ENCODE measurements at places on chromosomes 5 and 9.

DNA sequence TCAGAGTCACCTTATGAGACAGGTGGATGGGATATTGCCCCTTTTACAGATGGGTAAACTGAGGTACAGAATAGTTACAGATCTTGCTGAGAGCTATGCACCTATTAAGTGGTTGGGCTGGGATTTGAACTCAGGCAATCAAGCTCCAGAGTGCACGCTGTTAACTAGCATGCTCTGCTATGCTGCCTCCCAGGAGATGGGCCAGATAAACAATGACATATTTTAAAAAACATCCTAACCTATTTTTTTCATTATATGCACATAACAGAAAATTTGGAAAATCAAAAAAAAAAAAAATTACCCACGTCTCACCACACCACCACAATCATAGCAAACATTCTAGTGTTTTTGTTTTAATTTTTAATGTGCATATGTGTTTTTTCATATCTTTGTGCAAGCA, 123.4 kb upstream of the STC2 start:
- no peak for DNase-seq

- no peak for DNase-seq
Measured at GRCh38 chr5:131774652-131775367, 22.0 kb downstream of the FNIP1 start.

DNA sequence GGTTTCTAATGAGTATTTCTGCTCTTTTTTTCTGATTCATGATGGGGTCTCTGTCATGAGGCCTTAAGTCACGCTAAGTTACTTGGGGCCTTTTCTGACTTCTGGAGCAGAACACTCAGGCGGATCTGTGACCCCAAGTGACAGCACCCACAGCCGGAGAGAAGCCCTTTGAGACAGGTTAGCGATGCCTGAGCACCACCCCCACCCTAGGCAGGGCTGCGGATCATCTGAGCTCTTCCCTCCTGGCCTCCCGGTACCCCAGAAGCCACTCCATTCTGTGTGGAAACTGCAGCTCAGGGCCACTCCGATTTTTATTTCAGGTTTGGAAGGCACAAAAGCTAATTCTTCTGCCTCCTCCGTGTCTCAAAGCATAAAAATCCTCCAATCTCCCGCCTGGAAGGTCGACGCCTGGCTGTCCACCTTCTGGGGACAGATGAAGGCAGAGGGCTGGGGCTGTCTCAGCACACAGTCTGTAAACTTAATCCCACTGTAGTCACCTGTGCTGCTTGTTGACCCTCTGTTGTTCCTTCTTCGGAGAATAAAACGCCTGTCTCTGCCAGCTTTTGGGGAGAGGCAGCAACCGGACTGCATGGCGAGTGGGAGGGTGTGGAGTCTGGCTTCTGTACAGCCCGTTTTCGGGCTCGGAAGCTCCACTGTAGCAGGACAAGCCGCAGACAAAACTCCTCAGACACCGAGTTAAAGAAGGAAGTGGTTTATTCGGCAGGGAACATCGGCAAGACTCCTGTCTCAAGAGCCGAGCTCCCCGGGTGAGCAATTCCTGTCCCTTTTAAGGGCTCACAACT, 88.8 kb downstream of the SPRY4 start:
- no peak for DNase-seq

DNA sequence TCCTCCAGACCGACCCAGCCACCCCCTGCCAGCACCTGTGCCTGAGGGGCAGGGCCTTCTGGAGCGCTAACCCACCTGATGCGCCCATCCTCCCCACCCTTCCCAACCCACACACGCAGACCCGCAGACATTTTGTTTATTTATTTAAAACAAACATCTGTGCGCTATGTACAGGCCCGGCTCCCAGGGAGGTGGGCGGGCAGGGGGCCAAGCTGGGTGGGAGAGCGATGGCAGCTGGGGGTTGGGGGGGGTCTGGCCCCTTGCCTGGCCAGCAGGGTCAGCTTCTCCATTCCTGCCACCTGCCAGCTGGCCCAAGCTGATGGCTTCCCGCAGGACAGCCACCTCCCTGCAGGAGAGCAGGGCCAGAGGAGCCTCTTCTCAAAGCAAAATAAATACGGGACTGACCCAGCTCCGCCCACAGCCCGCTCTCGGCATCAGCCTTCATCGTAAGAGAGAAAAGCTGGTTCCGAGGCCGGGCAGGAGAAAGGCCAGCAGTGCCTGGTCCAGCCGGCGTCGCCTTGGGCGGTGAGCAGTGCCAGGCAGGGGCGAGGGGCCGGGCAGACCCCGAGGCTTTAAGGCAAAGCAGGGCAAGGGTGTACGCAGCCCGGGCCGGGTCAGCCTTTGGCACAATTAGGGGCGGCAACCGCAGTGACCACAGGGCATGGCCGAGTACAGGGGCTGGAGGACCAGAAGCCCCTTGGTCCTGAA, 10.9 kb upstream of the CLIC3 start:
- DNase-seq = no peak

DNA sequence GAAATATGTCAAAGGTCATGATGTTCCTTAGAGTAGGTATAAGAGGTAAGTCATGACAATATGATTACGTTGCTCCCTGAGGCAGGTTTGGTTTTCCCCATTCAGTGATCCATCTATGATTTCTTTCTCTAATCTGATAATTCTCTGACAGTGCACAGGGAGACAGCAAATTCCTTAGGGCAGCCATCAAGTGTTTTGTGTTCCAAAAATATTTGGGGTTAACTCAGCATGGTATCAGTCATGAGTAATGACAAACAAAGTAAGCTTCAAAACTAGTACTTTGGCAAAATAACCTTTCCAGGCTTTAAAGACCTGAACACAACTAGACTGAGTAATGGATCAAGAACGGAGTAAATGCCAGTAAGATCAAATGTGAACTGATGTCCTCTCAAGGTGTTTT, 55.3 kb upstream of the SPATA31E1 start:
- DNase-seq = no peak

DNA sequence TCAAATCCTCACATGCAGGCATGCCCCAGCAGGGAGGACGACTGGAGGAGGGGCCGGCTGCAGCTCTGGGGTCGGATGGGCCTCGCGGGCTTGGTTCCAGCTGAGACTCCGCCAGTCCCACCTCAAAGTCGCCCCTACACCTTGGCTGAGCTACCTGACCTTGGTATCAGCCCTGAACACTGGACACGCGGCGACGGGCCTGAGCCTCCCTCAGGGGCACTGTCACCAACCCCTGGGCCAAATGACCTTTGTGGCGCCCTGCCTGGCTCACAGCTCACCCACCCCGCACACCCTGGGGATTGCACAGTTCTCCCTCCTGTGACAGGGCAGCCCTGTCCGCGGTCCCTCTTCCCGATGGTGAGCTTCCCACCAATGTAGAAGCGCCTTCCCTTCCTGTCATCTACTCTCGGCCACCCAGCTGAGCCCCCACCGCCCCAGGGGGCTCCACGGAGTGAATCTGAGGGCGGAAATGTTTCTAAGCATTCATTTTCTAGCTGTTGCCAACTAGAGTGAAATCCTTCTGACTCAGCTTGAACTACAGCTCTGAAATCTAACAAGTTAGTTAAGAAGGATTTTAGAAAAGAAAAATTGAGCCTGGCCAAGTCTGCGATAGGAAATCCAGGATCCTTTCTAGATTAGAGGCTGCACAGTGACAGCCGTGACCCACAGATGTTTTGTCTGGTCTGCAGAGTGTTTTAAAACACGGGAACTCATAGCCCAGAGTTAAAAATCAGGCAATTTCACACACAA, 138.9 kb upstream of the PHYKPL start:
- no peak for DNase-seq

DNA sequence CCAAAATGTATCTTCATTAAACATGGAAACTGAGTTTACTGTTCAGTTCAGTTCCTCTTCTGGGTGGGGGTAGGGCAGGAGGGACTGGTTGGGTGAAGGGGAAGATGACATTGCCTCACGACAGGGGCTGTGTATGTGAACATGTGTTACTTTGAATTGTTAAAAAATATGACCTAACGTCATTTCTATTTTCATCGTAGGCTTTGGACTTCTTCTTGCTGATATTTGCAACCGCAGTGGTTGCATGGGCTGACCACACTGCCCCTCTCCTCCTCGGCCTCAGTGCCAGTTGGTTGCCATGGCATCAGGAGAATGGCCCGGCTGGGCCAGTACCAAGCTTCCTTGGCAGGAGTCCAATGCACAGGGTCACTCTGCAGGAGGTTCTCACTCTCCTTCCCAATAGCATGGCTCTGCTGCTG, 41.5 kb downstream of the HACD4 start:
- peak; percentile 98 for DNase-seq

GRCh38 chr9:16884952-16885513, 14.6 kb upstream of the BNC2 start:
- no peak for DNase-seq

GRCh38 chr9:36548454-36548853, 24.2 kb upstream of the MELK start:
- no peak for DNase-seq

- DNase-seq = no peak
Measured at GRCh38 chr9:5900622-5901021, 9.9 kb downstream of the MLANA start.

GRCh38 chr5:109345699-109346098, 64.1 kb downstream of the PJA2 start:
- no peak for DNase-seq

DNA sequence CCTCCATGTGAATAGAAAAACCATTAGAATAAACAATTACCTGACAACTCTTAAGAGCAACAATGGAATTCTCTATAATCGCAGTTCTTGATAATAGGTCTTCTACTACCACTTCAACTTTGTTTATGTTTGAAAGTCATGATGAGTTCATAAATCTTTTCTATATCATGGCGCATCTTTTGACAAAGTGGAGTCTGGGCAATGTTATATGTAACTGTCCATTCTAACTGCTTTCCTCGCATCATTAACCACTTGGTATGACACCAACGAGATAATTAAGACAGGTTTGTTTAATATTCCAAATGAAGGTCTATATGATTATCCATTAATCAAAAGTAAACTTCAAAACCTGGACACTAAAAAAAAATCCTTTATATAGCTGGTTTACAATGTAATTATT, 272.0 kb downstream of the DENND1A start:
- DNase-seq = no peak

GRCh38 chr9:114465906-114466900, 39.1 kb downstream of the WHRN start:
- no peak for DNase-seq

- DNase-seq = no peak
Measured at GRCh38 chr9:135590486-135591079, 29.0 kb downstream of the PAEP start.

- DNase-seq = no peak
Measured at GRCh38 chr9:132994410-132995120, 16.1 kb downstream of the GFI1B start.

GRCh38 chr9:91562416-91562815, 138.8 kb upstream of the NFIL3 start:
- DNase-seq = no peak

DNA sequence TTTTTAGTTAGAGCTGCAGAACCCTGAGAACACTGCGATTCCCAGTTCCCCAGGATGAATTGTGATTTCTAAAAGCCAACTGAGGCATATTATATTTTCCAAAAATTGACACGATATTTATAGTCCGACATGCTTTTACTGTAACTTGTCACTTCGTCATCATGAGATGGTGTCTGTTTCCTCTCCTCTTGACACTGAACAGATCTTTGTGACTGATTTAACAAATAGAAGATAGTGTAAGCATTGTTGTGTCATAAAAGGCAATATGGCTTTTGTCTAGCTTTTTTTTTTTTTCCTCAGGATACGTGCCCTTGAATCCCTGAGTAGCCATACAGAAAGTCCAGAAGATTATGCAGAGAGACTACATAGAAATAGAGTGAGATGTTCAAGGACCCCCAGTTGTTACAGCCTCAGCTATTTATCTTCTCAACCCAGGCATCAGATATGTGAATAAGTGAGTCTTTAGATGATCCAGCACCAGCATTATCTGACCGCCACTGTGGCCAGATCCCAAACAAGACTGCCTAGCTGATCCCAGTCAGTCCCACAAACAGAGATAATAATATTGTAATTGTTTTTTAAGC, 27.8 kb upstream of the CCL21 start:
- no peak for DNase-seq

- DNase-seq = no peak
Measured at GRCh38 chr5:133930061-133930812, 38.2 kb downstream of the C5orf15 start.

- DNase-seq = peak; percentile 7
Measured at GRCh38 chr5:95317085-95317484, 32.2 kb upstream of the MCTP1 start.

DNA sequence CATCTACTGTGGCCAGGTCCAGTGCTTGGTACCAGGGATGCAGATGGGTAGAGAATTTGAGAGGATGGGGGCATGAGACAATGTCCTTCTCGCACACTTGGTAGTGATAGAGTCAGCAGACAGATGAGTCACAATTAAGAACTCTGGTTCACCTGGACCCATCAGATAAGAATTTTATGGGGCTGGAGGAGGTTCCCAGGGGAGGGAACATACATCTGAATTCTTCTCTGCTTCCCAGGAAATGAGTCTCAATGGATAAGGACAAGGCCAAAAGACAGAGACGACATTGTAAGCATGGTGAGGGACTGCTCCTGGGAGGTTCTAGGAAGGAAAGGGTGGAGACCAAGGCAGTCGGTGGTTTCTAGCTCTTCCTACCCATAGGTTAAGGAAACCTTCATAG, 5.3 kb downstream of the SLC4A9 start:
- no peak for DNase-seq

GRCh38 chr9:13266167-13266566, 13.3 kb downstream of the MPDZ start:
- DNase-seq = peak; percentile 31

DNA sequence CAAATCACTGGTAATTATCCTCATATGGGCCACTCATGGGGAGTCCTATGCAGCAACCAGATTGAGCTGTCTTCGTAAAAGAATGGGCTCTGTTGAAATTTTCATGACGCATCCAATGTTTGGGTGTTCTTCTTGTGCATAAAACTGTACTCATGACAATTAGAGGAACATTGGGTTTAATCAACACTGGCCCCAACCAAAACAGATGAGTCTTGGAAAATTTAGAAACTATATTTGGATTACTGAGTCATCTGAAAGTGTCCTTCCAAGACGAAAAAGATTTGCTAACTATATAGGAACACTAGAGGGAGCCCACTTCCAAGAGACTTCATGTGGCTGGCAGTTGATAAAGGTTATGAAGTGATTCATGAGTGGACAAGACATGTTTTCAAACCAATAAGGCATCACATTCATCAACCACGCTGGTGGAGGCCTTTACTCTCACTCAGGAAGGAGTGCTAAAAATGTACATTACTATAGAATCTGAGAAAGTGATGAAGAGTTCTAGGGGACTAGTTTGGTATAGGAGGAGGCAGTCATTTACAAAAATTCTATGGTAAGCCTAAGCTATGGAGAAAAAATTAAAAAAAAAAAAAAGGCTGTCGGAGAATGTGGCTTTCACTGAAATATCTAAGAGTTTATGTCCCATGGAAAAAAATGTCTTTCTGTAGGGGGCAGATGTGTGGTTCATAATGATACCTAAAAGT, 313.5 kb downstream of the PRDM9 start:
- DNase-seq = peak; percentile 14

- no peak for DNase-seq
Measured at GRCh38 chr9:5971740-5972139, 43.7 kb downstream of the RANBP6 start.

GRCh38 chr5:178424810-178425177, 165.4 kb downstream of the COL23A1 start:
- DNase-seq = no peak
